ENCODE measurements at places on chromosomes 1 and 21. TPM values are rescaled to one million over a fixed set of nuclear protein-coding genes. Genes with fewer than 3 reads are reported as not detected.

TMEM52 gene
- total RNA-seq = not detected

GOLT1A gene
- total RNA-seq = not detected

SCAMP3 gene
- total RNA-seq = 69.7 TPM

TRAPPC3 gene
- total RNA-seq = 46.7 TPM

DNA sequence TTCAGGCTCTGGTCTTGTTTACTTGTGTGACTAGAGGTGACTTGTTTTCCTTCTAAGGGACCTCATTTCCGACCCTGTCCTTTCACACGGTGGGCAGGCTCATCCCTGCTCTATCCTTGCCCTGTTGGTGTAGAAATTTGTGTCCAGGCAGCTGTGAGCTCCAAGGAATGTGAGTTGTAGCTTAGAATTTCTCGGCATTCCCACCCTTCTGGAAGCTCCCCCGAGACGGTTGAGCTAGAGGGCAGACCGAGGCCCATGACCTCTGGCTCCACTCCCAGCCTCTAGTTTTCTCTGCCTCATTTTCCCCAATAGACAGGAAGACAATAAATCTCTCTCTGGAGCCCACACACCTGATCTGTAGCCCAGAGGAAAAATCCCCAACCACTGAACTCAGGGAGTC lies 100.9 kb downstream of the NAV1 start:
- no peak for DNase-seq
- H3K4me3 ChIP-seq = no peak overlapping the region
- H3K4me1 ChIP-seq = no peaks in the 10 kb centered on the region
- H3K27ac ChIP-seq = no peak overlapping the region
- no peaks in the 10 kb centered on the region for H3K36me3 ChIP-seq

GRCh38 chr21:15221799-15222386 lies 157.1 kb upstream of the NRIP1 start:
- no peak overlapping the region for H3K4me3 ChIP-seq
- no peak for DNase-seq
- H3K4me1 ChIP-seq = no peaks in the 10 kb centered on the region
- no peaks in the 10 kb centered on the region for H3K27me3 ChIP-seq

- H3K4me3 ChIP-seq = no peak overlapping the region
- DNase-seq = no peak
- H3K27me3 ChIP-seq = no peaks in the 10 kb centered on the region
- H3K4me1 ChIP-seq = peaks cover 25% of the 10 kb centered on the region
Observed at GRCh38 chr1:214472364-214472763, 79.0 kb downstream of the PTPN14 start.

DNA sequence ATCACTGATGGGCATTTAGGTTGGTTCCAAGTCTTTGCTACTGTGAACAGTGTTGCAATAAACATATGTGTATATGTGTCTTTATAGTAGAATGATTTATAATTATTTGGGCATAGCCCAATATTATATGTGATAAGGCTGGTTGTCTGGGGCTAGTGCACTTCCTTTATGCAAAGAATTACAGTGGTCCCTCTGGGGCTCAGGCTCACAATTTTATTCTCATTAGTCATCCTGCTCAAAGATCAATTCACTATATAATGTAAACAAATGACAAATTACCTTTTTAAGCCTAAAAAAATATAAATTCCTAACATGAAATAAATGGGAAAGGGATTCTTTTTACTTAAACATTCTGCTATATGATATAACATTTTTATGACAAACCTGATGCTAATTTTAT lies 5.0 kb downstream of the PLPPR4 start:
- no peak overlapping the region for H3K4me3 ChIP-seq
- H3K27ac ChIP-seq = no peak overlapping the region
- DNase-seq = no peak
- no peaks in the 10 kb centered on the region for H3K4me1 ChIP-seq
- no peaks in the 10 kb centered on the region for H3K27me3 ChIP-seq
- H3K36me3 ChIP-seq = no peaks in the 10 kb centered on the region

DNA sequence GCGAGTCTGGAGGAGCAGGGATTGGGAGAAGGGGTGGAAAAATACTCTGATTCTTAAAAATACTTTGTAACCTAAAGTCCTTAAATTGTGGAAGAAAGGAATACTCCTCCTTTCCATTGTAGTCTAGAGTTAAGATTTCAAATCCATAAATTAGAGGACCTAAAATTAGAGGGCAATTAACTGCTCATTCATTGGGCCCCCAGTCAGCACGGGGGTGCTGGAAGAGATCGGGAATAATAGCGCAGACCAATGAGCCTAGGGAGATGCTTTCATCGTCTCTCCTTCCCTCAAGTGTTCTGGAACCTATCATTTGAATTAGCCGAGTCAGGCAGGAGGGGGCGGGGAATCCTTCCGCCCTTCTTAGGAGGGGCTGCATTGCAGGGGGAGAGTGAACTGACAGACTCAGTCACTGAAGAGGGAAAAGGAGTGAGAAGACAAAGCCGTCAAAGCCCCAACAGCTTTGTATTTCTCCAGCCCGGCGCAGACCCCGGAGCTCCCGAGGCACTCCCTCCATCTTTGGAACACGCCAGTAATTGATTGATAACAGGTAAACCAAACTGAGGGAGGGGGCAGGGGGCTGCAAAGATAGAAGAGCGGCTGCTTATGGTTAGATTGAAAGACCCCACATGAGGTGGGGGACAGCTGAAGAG lies at the start of gene MLLT11:
Gene MLLT11, plus strand, starts transcription at position 391 of the 650 bp plus-strand sequence. CDS start 6,828 bp downstream, outside the sequence.
- peaks cover 19% of the 10 kb centered on the region for H3K36me3 ChIP-seq
- H3K27me3 ChIP-seq = no peaks in the 10 kb centered on the region
- peaks cover 51% of the 10 kb centered on the region for H3K4me1 ChIP-seq
- H3K4me3 ChIP-seq = peak within 1 kb of the TSS; percentile 80
- peak within 1 kb of the TSS; percentile 77 for H3K27ac ChIP-seq

DNA sequence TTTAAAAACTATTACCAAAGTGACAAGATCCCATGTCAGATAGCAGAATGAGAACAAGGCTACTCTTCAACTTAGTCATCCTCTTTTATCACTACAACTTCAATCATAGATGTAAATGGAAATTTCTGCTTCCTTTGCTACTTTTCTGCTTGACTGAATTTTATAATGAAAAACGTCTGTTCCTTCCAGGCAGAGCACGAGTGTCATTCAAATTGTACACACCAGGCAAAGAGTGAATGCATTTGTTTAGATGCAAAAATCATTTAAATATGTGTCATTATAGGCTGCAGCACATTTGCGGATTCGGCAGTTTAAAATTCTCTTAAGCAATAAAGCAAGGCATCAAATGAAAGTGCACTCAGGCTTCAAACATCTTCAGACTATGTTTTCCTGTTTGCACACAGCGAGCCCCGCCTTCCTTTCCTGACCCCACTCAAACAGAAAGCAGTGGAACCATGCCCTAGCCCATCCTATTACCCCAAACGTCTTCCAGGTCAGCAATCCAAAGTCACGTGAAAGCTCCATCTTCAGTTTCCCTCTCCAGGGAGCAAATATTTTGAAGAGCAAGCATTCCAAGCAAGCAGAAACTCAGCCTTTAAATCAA lies 99.6 kb downstream of the APP start:
- H3K4me3 ChIP-seq = no peak overlapping the region
- no peaks in the 10 kb centered on the region for H3K36me3 ChIP-seq
- no peak for DNase-seq
- H3K27me3 ChIP-seq = no peaks in the 10 kb centered on the region
- H3K4me1 ChIP-seq = no peaks in the 10 kb centered on the region
- no peak overlapping the region for H3K27ac ChIP-seq

- no peak overlapping the region for H3K4me3 ChIP-seq
- H3K27me3 ChIP-seq = no peaks in the 10 kb centered on the region
- H3K4me1 ChIP-seq = peaks cover 8% of the 10 kb centered on the region
- no peak for DNase-seq
Observed at GRCh38 chr1:167106119-167106461, 12.2 kb downstream of the STYXL2 start.

DNA sequence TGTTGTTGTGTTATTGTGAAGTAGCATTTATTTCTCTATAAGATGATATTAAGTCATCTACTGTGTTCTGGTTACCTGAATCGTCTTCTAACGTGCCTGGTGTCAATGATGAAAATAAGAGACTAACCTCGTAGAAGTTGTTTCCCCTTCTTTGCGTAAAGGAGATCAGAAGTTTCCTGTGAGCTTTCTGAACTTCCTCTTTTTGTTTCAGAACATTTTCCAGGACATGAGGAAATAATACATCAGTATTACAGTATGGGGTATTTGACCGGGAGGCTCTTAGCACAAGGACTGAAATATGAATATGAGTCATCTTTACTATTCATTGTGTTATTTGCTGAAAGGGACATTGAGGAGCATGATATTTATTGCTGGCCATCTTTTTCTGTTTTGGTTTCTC lies 1.3 kb downstream of the ST6GALNAC3 start:
- peaks cover 9% of the 10 kb centered on the region for H3K4me1 ChIP-seq
- H3K36me3 ChIP-seq = no peaks in the 10 kb centered on the region
- H3K27ac ChIP-seq = no peak overlapping the region

- DNase-seq = no peak
- no peak overlapping the region for H3K27ac ChIP-seq
- H3K27me3 ChIP-seq = no peaks in the 10 kb centered on the region
- no peaks in the 10 kb centered on the region for H3K4me1 ChIP-seq
Observed at GRCh38 chr1:228862542-228863505, 127.5 kb downstream of the RHOU start.

DNA sequence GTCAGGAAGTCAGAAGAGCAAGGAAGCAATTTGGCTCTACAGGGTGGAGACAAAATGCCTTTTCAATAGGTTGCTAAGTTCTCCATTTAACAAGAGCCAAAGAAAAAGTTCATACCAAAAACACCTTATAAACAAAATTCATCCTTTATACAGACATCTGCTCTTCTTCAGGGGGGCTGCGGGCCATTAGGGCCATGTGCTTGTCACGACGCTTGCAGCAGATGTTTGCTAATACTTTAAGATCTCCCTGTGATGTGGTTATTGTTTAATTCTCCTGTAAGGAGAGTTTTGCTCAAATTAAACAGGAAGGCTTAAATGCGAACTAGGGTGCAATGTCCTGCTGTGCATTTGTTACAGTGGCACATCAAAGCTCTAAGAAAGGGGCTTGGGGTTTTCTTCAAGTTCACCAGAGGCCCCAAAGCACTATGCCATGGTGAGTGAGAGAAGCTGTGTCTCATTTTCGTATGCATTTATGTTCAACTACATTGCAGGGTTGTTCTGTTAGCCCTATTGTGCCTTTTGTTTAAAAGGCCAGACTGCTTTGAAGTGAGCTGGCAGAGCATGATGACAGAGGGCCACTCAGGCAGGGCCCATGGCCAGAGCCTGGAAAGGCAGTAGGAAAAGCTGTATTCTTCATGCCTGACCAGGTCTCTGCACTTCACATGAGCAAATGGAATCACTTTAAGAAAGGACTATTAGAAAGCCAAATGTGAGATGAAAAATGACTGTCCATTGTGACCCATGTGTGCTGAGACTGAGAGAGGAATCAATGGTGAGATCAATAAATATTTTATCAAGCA lies 24.8 kb upstream of the NTPCR start:
- H3K36me3 ChIP-seq = no peaks in the 10 kb centered on the region
- H3K27me3 ChIP-seq = no peaks in the 10 kb centered on the region

DNA sequence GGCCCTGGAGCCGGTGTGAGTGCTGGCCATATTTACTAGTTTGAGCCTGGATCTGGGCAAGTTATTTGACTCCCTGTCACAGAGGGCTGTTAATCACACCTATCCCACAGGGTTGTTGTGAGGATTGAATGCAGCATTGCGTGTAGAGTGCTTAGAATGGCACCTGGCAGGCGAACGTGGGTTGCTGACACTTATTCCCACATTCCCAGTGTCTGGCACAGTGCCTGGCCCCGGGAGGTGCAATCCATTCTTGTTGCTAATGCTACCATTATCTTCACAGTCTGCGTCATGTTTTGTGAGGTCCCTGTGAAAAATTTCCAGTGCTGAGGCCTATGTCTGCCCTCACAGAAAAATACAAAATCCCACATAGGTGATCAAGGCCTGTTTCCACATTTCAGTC lies 66.1 kb downstream of the CD2 start:
- H3K36me3 ChIP-seq = no peaks in the 10 kb centered on the region
- no peak overlapping the region for H3K27ac ChIP-seq
- H3K27me3 ChIP-seq = no peaks in the 10 kb centered on the region
- H3K4me3 ChIP-seq = no peak overlapping the region
- no peaks in the 10 kb centered on the region for H3K4me1 ChIP-seq

DNA sequence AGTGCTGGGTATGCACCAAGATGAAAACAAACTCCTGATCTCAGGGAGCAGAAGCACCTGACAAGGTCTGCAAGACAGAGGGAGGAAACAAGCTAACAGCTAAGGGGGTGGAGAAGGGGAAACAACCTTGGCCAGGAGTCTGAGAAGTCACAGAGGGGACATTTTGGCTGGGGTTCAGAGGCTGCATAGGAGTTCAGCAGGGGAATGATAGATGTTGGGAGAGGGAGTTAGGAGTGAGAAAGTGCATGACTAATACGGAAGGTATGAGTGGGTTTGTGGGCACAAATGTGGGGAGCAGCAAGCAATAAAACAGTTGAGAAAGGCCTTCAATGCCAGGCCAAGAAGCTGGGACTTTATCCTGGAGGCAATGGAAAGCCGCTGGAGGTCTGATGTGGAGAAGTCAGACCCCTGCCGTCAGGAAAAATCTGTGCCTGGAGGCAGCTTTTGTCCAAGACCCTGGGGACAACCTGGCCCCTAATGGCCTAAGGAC lies 16.4 kb downstream of the EPHA2 start:
- H3K36me3 ChIP-seq = no peaks in the 10 kb centered on the region
- no peak overlapping the region for H3K4me3 ChIP-seq
- H3K4me1 ChIP-seq = no peaks in the 10 kb centered on the region
- no peak overlapping the region for H3K27ac ChIP-seq
- H3K27me3 ChIP-seq = no peaks in the 10 kb centered on the region

GRCh38 chr21:39115576-39116235 lies 67.5 kb downstream of the PSMG1 start:
- no peaks in the 10 kb centered on the region for H3K36me3 ChIP-seq
- no peak for DNase-seq

DNA sequence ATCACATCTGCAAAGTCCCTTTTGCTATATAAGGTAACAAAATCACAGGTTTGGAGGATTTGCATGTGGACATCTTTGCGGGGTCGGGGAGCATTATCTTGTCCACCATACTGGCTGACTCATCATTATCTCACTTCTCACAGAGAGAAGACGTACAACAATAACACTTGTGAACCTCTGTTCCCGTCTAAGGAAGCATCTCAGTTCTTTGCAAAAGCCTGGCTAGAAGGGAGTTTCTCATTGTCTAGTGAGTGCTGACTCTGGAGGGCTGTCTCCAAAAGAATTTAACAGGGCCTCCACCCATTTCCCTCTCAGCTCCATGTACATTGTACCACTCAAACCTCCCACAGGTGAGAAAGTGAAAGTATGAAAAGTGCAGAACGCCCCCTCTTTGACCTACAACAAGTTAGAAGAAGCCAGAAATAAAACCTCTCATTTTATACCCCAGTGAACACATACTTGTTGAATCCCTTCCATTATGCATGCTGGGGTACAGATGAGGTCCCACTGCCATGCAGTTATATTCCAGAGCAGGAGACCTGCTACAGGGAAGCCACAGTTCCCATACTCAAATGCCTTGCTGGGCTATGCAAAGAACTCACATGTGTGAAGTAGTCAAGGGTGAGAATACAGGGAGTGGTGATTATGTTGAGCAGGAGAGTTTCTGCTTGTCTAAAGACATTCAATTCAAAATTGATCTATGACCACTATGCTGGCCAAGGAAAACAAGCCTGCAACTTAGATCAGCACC lies 121.7 kb upstream of the PRDX6 start:
- peaks cover 4% of the 10 kb centered on the region for H3K4me1 ChIP-seq
- no peak for DNase-seq
- no peak overlapping the region for H3K27ac ChIP-seq
- no peaks in the 10 kb centered on the region for H3K36me3 ChIP-seq
- no peaks in the 10 kb centered on the region for H3K27me3 ChIP-seq

All from Karpas-422 (cell line).